ENCODE measurements at places on chromosomes 6 and 20.

- no peak for DNase-seq
Measured at GRCh38 chr20:35091816-35092523, 637 bp downstream of the TRPC4AP start.

GRCh38 chr6:15616261-15616660 lies 46.6 kb downstream of the DTNBP1 start:
- no peak for DNase-seq

DNA sequence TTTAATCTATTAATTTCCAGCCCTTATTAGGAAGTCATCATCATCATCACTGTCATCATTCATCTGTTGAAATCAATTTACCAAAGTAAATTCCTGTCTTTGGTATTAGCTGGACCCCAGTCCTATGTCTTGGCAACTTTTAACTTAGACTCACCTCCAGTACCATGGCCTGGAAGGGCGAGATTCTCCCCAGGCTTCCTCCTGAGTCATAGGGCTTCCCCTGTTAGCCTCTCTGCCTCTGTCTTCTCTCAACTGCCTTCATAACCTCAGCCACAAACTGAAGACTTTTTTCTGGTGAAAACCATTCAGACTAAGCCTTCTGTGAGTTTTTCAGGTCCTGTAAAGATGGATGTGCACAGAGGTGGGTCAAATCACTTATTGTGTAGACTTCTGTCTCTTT lies 95.0 kb downstream of the NKAIN2 start:
- DNase-seq, result no peak

GRCh38 chr20:53636540-53637097 lies 43.0 kb upstream of the ZNF217 start:
- DNase-seq, result no peak

DNA sequence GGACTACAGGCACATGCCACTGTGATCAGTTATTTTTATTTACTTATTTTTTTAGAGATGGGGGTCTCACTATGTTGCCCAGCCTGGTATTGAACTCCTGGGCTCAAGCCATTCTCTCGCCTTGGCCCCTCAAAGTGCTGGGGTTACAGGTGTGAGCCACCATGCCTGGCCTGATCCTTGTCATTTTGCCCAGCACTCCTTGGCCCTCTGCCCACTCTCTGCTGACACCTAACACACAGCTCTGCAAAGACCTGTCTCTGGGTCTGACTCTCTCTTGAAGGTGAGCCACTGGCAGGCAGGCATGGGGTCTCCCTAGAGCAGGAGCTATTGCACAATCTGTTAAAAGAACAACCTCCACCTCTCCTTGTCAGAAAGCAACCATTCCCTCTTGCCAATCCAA lies 155.6 kb downstream of the ZFP64 start:
- no peak for DNase-seq

DNA sequence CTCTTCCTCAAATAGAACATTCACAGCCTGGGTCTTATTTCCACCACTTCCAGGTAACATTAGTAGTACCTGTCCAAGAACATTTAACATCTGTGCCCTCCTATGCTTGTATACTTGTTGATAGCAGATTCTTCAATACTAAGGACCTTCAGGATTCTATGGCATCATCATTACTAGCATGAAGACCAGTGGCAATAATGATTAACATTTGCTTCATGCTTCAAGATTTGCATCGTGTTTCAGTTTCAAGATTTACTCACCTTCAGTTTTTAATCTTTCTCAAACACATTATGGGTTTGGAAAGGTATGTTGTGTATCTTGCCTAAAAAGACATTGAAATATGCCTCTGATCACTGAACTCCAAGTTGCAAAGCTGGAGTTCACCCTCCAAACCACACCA lies 412.8 kb upstream of the NRSN1 start:
- DNase-seq, result no peak

DNA sequence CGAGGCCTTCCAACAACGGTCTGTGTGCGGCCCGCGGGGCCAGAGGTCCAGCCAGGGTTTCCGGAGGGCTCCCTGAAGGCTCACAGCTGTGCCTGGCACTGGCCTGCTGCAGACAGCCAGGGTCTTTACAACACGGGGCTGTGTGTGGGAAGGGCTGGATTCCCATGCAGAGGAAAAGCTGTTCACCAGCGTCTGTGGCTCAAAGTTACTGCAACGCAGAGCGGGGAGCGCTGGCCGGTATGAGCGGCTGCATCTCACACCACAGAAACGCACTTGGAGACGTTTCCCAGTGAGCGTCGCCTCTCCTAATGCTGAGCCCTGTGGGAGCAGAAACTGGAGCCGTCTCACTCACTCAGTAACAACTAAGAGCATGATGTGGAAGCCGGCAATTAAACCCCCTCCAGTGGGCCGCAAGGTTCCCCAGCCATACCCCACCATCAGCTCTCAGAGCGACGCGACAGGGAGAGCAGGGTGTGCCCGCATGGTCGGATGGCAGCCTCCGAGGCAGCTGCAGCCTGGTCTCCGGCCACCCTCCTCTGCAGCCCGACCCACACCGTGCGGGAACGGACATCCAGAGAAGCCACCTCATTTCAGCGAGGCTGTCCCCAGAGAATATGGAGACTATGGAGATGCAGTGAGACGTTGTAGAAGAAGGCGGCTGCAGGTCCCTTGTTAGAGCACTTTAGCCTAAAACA lies 42.6 kb downstream of the DLL1 start:
- no peak for DNase-seq

DNA sequence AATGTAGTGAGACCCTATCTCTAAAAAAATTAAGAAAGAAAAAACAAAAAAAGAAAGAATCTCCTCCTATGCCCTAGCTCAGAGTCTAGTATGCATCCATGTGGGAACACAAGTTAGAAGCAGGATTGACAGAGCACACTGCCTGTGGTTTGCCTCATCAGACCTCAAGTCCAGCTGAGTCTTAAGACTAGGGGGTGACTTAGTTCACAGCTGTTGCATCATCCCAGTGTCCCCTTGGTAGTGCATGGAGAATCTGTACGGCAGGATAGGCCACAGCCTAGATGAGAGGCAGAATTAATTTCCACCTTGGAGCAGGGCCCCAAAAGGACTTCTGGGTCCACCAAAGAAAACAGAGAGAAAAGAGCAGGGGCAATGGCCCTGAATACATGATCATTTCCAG lies 13.7 kb downstream of the PNPLA1 start:
- DNase-seq, result no peak

DNA sequence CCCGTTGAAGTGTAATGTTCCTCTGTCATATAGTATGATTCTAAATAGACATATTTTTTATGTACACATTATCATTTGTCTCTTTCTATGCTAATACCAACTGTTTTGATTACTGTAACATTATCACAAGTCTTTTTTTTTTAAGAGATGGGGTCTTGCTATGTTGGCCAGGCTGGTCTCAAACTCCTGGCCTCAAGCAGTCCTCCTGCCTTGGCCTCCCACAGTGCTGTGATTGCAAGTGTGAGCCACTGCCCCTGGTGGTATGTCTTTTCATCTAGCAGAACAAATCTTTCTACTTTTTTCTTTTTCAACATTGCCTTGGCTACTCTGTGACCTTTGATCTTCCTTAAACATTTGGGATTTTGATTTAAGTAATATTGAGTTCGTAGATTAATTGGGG lies 57.7 kb downstream of the SLX4IP start:
- DNase-seq, result no peak

GRCh38 chr6:21246075-21246474 lies 347.5 kb upstream of the SOX4 start:
- DNase-seq, result no peak

- DNase-seq, result no peak
Measured at GRCh38 chr6:144153260-144153659, 2.9 kb downstream of the STX11 start.

DNA sequence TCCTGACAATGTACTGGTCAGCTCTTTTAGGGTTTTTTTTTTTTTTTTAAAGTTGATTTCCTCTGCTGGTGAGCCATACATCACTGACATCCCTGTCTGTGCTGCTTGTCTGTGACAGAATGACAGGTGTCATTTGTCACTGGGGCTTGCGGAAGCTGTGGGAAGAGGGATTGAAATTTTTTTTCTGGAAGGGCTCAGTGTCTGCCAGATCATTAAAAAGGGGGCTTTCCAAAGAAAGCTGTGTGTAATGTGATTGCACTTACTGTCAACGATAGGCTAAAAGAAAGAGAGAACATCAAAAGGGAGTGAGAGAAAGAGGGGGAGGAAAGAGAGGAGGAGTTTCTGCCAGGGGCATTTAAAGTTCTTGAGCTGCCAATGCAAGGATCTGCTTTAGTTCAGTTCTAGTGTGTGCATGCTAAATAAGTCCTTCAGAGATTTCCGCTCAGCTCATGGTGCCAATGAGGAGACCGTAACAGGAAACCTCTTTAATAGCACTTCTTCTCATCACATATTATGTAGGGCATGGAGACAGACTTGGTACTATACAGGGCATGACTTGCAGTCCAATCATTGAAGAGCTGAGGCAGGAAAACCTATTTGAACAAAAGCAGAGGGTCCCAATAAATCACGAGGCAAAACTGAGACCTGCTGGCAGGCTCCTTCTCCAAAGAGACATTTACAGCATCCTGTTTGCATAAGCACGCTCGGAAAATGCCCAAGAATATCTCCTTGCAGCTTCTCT lies 177.2 kb downstream of the TSHZ2 start:
- DNase-seq, result no peak

DNA sequence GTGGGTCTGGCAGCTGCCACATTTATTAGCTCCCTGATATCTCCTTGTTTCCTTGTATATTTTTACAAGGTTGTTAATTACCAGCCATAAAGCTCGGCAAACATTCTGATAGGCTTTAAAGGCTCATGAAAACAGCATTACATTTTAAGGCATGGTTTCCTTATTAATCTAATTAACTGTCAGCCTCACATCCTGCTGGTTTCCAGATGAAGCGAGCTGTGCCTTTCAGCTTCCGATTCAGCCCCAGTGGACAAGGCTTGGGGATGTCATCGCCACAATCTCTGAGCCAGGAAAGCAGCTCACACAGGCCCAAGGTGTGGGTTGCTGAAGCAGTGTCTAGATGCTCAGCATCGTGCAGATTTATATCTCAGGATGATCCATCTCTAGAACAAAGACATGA lies 66.0 kb upstream of the RALY start:
- no peak for DNase-seq

- DNase-seq, result no peak
Measured at GRCh38 chr6:105759946-105760345, 326.2 kb upstream of the PRDM1 start.

- no peak for DNase-seq
Measured at GRCh38 chr20:3696745-3697587, 15.2 kb upstream of the ADAM33 start.

DNA sequence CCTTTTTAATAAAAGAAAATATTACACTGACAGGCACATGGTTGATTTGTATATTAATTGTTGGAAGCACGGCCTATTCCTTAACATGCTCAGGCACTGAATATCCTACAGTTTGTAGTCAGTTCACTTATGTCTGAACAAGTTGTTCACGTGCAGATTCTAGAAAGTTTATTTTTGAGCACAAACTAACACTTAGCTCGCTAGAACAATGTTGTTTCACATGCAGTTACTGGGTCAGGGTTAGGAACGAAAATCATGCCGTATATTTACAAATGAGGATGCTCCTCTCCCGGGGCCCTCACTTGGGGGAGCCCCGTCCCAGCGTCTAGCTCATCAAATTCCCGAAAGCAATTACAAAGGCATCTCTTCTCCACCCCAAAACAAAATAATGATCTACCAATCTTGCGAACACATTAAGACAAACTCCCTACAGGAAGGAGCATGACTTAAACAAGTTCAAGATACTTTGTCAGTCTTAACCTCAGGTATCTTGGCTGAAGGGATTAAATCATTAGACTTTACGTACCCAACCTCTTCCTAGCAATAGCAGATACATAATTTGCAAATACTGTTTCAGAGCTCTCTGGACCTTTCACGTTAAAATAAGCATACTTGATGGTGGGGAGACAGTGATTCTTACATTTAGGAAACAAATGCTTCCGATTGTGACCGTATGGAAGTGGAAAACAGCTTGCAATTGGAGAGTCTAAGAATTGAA lies 1.5 kb downstream of the MAP7 start:
- DNase-seq, result no peak

GRCh38 chr20:38228436-38228835 lies 32.1 kb downstream of the KIAA1755 start:
- no peak for DNase-seq

GRCh38 chr6:35019831-35020230 lies 121.3 kb downstream of the TCP11 start:
- DNase-seq, result no peak

GRCh38 chr6:13711324-13711732 lies 307 bp downstream of the RANBP9 start:
- no peak for DNase-seq
